ENCODE measurements at places on chromosomes 3 and 15. TPM values are rescaled to one million over a fixed set of nuclear protein-coding genes. Genes with fewer than 3 reads are reported as not detected.
A peak's percentile ranks its signal among the peaks of the same experiment; 100 is the strongest.

The MORC1 gene
- not detected for polyA plus RNA-seq

GRCh38 chr3:43094851-43095250 lies 11.0 kb downstream of the POMGNT2 start:
- no peak for DNase-seq

- peak; percentile 54 for DNase-seq
These were observed 448.8 kb upstream of the THBS1 start for GRCh38 chr15:39132070-39132469.

The PPP1R14D gene
- polyA plus RNA-seq = not detected

DNA sequence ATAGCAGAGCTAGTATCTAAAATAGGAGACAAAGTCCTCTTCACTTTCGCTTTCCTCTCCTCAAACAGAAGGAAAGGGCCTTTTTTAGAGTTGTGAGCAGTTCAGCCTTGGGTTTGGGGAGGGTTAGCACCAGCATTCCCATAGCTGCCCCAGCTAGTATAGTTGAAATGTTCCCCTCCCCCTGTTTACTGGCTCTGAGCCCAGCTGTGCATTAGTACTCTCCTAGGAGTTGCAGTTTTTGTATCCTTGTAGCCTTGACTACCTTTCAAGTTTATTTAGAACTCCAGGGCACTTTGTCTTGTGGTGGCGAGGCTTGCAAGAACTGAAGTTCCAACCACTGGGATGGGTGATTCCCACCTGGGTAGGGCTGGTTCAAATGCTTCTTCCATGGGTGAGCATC lies 245.1 kb upstream of the NAALADL2 start:
- DNase-seq = no peak
